ENCODE measurements at places on chromosomes 7 and 10.
A peak's percentile ranks its signal among the peaks of the same experiment; 100 is the strongest.

DNA sequence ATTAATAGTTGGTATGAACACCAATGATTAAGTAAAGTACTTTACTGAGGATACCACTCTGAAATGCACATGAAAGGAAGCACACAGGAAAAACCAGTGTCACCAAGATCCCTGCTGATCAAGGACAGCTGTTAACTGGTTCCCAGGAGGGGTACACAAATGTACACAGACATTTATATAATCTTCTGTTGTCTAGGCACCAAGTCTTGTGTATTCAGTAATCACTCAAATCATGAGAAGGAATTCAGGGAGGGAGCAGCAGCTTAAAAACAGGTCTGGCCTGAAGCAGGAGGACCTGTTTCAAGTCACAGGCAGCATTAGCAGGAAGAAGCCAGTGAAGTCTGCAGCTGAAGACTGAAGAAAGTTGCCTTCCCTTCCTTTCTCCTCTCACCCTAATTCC, 18.7 kb downstream of the MPP7 start:
- no peak for DNase-seq

GRCh38 chr10:16030562-16030961, 170.3 kb upstream of the MINDY3 start:
- DNase-seq: peak; percentile 71

GRCh38 chr10:107689323-107689722, 524.8 kb upstream of the SORCS1 start:
- no peak for DNase-seq

GRCh38 chr10:110885932-110886674, 14.4 kb downstream of the PDCD4 start:
- no peak for DNase-seq

- DNase-seq: no peak
Observed at GRCh38 chr7:24227603-24228359, 56.2 kb upstream of the NPY start.

DNA sequence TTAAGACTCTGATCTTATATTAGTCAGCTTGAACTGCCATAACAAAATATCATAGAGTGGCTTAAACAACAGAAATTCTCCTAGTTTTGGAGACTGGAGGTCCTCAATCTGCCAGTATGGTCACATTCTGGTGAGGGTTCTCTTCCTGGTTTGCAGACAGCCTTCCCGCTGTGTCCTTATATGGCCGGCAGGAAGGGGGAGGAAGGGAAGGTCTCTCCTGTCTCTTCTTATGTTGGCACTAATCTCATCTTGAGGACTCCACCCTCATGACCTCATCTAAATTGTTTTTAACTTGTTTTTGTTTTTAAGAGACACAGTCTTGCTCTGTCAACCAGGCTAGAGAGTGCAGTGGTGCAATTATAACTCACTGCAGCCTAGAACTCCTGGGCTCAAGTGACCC, 53.1 kb downstream of the VPS41 start:
- no peak for DNase-seq

DNA sequence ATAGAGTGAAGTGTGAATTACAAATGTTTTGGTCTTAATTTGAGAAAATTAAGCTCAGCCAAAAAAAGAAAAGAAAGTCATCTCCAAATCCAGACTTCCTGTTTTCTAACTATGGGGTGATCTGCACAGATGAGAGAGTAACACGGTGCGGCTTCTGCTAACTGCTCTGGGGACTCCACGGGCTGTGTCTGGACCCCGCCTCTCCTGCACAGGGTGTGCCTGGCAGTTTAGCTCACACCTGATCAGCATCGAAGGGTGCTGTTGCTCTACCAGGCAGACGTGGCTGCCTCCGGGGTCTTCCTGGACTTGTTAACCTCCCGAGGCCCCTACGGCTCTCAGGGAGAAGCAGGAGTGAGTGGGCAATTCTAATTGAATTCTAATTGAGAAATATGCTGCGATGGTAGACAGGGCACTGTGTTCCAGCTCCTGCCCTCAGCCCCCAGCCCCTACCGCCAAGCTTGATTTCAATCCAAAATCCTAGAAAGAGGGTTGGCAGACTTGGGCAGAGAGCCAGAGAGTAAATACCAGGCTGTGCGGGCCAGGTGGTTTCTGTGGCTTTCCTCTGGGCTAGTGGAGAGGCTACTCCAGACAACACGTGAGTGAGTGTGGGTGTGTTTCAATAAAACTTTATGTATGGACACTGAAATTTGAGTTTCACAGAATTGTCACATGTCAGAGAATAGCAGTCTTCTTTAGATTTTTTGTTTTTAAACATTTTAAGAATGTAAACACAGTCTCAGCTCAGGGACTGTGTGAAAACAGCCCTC, 13.4 kb downstream of the SHH start:
- peak; percentile 18 for DNase-seq

DNA sequence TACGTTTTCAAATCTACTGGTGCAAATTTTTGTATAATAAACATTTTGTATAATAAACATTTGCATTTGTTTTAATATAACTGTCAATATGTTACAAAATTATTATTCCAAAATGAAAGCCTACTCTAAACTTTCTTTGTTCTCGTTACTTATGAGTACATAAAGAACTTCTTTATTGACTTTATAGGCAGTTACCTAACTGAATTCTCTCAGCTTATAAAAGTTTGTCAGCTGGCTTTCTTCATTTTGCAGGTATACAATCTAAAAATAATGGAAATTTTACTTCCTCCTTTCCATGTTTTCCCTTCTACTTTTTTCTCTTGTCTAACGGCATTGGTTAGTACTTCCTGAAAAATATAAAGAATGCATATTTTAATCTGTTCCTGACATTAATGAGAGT, 137.1 kb downstream of the CHCHD3 start:
- DNase-seq: no peak

- DNase-seq: no peak
Observed at GRCh38 chr10:122643931-122644534, 55.6 kb downstream of the C10orf120 start.

GRCh38 chr10:132572545-132572937, 35.0 kb downstream of the INPP5A start:
- DNase-seq: no peak

- no peak for DNase-seq
Observed at GRCh38 chr7:44673324-44673723, 66.9 kb downstream of the OGDH start.

DNA sequence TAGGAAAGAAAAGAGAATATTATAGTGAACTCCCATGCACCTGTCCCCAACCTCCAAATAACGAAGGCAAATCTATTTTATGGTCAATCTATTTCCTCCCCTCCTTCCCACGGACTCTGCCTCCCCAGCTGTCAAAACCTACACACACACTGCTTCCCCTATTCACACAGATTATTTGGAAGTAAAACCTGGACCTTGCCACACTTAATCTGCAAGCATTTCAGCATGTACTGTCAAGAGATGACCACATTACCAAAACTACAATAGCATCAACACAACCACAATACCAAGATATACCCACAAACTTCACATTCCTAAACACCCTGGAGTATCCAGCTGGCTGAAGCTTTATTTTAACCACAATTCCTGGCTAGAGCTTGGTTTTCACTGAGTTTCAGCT, 27.8 kb upstream of the KCNK18 start:
- DNase-seq: no peak

- no peak for DNase-seq
Observed at GRCh38 chr7:407721-408539, 111.7 kb downstream of the PDGFA start.

- no peak for DNase-seq
Observed at GRCh38 chr7:17293481-17293880, 5.0 kb upstream of the AHR start.

- DNase-seq: no peak
Observed at GRCh38 chr10:50210876-50211275, 40.4 kb downstream of the ASAH2 start.

Data from NCI-H2081 (cell line).